Posterior vena cava (tissue), 2 donors: ENCODE measurements at places on chromosomes 1 and 21.
A peak's percentile ranks its signal among the peaks of the same experiment; 100 is the strongest.

- DNase-seq, result no peak
These were observed 1561.9 kb downstream of the MRPL39 start for GRCh38 chr21:24045373-24045772.

- DNase-seq, result no peak
These were observed 56.4 kb downstream of the AJAP1 start for GRCh38 chr1:4710592-4711415.

DNA sequence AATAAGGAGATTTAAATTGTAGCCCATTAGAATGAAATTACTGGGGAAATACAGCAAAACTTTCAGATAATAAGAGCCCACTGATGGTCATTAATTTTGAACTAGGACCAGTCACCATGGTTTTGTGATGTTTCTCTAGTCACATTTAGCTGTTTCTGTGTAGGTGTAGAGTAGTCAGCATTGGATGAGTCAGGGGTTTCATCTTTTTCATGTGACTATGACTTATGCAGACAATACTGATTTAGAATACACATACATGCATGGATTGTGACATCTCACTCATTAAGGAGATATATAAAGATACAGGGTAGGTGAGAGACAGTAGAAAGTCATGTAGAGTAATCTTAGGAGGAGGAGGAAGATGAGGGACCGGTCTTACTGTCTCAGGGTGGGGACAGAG, 1192.7 kb downstream of the KCNT2 start:
- no peak for DNase-seq

- peak; percentile 52 for DNase-seq
These were observed 46.0 kb upstream of the POFUT2 start for GRCh38 chr21:45333583-45334121.

- DNase-seq, result no peak
These were observed 26.9 kb upstream of the KCNE2 start for GRCh38 chr21:34336756-34337391.

DNA sequence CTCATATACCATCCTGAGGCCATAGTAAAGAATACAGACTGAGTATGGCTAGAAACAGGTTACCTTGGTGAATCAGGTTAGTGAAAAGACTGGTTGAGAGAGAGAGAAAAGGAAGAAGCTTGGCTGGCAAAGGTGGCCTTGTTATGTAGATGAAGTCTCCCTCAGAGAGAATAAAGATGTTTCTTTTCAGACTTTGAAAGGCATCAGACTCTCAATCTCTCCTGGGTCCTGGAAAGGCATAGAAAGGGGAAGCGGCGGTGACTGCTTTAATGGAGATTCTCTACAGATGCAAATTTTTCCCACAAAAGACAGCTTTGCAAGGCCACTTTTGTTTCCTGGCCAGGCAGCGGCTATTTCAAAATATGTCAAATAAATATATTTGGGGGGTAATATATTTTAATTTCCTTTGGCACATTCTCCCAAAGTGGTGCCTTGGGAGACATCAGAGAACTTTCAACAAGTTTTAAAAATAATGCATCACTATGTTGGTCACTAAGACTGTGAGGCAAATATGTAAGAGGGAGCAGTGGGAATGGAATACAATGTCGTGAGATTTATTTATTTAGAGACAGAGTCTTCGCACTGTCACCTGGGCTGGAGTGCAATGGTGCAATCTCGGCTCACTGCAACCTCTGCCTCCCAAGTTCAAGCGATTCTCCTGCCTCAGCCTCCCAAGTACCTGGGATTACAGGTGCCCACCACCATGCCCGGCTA, 46.1 kb downstream of the NPHS2 start:
- DNase-seq, result no peak

- DNase-seq, result no peak
These were observed 71.2 kb downstream of the PLA2G4A start for GRCh38 chr1:186899977-186900376.

DNA sequence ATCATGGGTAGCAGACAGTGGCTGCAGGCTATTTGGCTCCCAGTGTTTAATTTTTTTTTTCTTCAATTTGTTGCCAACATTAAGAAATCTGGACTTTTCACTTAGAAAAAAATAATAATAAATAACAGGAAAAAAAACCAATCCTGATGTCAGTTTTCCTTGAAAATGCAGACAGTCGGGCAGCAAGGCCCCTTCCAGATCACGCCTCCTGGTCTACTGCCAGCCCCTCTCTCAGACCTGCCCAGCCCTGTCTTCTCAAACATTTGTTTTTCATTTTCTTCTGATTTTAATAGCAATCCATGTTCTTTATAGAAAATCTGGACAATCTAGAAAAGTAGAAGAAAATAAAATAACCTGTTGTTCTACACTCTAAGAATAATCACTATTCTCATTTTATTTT, 15.5 kb downstream of the IFNGR2 start:
- DNase-seq, result peak; percentile 94

- no peak for DNase-seq
These were observed 402.0 kb downstream of the LTN1 start for GRCh38 chr21:28590676-28591075.
